ENCODE measurements at places on chromosomes 16 and 17.

GRCh38 chr17:65674246-65675045 lies 113.0 kb upstream of the AXIN2 start:
- no peak for DNase-seq

GRCh38 chr16:23368469-23368868 lies 66.4 kb downstream of the SCNN1B start:
- no peak for DNase-seq

- no peak for DNase-seq
Observed at GRCh38 chr16:4654964-4655590, 30.5 kb downstream of the MGRN1 start.

GRCh38 chr16:67546761-67547422 lies 15.4 kb upstream of the CTCF start:
- DNase-seq: peak; percentile 88

DNA sequence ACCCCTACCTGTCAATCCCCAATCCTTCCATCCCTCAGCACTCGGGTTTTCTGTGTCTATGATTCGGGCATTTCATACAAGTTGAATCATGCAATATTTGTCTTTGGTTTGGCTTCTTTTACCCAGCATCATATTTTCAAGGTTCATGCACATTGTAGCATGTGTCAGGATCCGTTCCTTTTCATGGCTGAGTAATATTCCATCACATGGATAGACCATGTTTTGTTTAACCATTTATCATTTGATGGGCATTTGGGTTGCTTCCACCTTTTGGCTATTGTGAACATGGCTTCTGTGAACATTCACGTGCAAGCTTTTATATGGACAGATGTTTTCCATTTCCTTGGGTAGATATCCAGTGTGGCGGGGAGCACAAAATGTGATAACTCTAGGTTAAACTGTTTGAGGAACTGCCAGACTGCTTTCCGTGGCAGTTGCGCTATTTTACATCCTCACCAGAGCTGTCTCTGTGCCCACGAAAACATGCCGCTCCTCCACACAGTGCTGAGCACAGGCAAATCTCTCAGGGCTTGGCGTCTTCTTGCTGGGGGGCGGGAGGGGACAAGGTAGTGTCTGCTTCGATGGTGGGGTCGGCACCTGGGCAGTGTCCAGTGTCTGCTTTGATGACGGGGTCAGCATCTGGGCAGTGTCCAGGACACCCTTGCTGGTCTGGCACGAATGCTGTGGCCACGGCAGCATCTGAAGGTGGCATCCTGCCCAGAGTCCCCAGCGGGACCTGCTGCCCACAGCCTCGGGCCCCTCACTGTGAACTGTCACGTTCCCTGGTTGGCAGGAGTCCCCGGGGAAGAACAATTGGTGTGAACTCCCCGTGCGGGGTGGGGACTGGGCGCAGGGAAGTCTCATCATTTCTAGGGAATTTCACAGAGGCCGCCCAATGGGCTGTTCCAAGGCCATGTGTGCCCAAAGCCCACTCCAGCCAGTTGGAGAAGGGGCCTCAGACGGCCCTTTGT lies 32.4 kb upstream of the JPH3 start:
- DNase-seq: no peak

GRCh38 chr17:75088465-75089417 lies 987 bp downstream of the SLC16A5 start:
- DNase-seq: peak; percentile 78

DNA sequence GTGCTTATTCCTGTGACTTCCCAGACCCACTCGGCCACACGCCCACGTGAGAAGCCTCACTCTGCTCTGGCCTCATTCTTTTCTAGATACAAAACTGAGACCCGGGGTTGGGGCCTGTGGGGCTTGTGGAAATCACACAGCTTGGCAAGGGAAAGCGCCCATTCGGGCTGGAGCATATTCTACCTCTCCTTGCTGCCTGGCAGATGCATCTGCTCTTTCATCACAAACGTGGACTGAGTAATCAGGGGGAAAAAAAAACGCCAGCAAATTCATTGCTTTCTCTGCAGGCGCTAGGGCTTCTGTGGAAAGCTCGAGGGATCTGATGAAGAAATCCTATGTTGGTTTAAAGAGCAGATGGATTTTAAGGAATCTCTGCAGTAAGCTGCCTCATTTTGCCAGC lies 44.4 kb downstream of the DNAH9 start:
- DNase-seq: no peak

DNA sequence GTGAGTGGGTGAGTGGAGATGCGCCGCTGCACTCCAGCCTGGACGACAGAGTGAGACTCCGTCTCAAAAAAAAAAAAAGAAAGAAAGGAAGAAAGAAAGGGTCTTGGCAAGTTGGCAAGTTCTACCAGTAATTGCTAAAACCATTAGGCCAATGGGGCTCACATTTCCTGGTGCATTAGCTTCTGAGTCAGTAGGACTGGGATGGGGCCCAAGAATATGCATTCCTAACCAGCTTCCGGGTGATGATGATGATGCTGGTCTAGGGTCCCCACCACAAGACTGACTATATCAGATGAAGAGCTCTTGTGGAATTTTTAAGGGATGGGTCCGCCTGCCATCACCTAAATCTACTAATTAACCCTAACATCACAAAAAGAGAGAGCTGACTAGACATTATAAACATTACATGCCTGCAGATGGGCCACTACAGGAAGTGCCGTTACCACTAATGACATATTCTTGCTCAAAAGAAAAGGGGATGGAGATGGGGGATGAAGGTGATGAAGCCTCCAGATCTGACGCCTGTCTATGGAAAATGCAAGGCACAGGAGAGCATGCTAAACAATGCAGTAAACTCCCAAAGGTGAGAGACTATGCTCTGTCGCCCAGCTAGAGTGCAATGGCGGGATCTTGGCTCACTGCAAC lies 13.1 kb downstream of the MYH11 start:
- DNase-seq: no peak

All from H9 (cell line).